ENCODE measurements at places on chromosomes 2 and 18.

DNA sequence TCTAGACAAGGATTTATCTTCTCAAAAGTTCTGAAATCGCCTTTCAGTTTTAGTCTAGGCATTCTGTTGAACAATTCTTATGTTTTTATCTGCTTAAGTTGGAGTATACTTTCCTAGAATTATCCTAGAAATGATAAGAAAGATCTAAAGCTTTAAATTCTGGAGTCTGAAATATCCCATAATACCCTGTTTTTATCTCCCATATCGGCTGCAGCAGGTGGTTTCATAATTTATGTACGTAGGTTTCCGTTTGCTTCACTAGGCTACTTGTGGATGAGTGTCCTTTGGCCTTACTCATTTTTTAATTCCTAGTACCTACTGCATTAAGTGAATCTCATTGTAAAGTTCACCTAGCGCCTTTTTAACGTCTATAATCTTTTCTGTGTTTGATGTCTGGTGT lies 58.5 kb upstream of the MGAT5 start:
- no peak for DNase-seq

DNA sequence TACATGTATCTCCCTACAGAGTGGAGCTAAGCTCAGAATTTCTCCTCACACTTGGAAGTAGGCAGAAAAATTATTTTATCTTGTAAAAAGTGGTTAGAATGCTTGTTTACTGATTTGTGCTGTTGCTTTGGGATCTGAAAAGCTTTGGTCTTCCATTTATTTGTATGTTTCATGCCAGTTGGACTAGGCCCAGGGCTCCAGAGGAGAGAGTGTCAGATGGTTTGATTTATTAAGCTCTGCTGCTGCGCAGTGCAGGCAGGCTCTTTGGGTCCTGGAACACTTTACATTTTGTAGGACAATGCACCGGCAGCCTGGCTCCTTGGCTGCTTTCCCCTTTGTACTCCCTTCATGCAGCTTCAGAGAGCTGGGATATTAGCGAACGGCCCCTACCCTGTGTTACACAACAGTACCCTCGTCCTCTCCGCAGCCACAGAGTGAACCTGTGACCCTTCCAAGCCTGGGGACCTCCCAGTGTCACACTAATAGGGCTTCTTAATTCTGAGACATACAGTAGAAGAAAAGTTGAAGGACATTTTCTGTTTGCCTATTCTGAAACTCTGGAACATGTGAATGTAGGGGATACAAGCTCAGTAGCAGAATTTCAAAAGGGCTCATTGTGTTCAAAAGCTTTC lies 56.7 kb upstream of the EML6 start:
- DNase-seq: no peak

GRCh38 chr18:54284981-54285785 lies 15.9 kb downstream of the POLI start:
- no peak for DNase-seq

- DNase-seq: no peak
Observed at GRCh38 chr2:58449286-58450010, 208.3 kb upstream of the FANCL start.

DNA sequence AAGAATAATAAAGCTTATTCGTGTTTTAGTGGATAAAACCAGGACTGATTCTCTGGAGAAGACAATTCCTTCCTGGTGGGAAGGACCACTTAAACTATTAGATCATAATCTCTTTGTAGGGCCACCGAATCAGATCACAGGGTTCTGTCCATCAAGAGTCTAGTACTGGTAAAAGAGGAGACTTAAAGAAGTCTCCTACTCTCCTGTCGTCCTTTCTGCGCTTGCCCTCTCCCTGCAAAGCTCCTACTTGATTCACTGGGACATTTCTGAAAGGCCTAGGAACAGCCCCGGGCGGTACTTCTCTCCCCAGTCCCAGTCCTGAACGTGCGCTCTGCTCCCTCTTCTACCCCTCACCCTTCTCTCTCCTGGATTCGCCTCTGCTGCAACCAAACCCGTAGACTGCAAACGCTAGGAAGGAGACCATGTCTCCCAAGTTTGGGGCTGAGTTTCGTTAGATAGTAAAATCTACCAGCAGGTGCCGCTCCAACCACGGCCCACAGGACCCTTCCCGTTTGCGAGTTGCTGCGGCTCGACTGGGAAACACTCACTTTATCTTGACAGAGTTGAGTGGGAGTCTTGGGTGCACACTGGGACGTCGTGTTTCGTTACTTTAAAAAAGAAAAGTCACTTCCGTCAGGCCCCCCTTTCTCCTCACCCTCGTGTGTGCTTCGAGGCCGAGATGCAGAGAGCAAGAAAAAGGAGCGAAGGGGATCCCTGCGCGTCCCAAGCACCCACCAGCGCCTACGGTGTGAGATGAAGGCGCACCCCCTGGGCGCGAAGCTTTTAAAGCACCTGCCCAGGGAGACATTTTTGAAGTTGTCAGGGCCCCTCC lies 923 bp downstream of the FIGLA start:
- DNase-seq: no peak

- peak; percentile 72 for DNase-seq
Observed at GRCh38 chr2:100196786-100197494, 54.5 kb upstream of the AFF3 start.

DNA sequence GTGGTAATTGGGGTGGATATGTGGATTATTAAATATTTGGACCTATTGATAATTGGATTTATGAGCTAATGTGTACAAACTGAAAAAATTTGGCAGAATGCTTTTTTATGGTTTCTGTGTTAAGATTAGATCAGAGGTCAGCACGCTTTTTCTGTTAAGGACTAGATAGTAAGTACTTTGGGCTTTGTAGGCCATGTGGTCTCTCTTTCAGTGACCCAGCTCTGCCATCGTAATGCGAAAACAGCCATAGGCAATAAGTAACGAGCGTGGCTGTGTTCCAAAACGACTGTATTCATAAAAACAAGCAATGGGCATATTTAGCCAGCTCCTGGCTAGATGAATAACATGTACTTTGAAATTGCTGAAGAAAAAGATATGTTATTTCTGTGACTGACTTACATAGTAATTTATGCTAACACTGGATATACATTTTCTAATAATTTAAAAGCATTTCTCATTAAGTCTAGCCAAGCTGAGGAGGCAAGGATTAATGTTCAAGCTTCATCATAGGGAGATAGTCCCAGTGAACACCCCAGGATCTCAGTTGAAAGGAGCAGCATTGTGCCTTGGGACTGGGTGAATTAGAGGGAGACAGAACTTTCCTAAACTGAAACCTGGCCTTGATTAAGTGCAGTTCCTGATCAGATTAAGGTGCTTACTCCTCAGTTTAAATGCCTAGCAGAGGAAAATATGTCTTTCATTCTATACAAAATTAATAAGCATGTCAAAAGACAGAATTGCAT lies 20.0 kb downstream of the CCDC138 start:
- no peak for DNase-seq

GRCh38 chr2:239388236-239389151 lies 12.3 kb downstream of the HDAC4 start:
- DNase-seq: no peak

DNA sequence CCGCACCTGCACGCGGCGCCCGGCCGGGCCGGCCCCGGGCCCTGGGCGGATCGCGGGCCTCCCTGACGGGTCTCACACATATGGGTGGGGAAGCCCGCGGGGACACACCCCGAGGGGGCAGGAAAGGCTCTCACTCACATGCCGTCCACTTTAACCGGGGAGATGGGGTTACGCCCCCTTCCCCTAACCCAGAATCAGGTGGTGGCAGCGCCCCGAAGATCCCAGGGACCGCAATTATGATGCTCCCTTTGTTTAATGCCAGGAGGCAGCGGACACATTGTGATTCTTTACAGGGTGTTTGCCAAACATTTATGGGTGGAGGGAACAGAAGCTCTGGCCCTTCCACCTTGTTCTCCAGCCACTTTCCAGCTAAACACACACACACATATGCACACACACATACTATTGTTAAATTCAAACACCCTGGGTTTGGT lies 424 bp upstream of the ANKRD44 start:
- DNase-seq: no peak

DNA sequence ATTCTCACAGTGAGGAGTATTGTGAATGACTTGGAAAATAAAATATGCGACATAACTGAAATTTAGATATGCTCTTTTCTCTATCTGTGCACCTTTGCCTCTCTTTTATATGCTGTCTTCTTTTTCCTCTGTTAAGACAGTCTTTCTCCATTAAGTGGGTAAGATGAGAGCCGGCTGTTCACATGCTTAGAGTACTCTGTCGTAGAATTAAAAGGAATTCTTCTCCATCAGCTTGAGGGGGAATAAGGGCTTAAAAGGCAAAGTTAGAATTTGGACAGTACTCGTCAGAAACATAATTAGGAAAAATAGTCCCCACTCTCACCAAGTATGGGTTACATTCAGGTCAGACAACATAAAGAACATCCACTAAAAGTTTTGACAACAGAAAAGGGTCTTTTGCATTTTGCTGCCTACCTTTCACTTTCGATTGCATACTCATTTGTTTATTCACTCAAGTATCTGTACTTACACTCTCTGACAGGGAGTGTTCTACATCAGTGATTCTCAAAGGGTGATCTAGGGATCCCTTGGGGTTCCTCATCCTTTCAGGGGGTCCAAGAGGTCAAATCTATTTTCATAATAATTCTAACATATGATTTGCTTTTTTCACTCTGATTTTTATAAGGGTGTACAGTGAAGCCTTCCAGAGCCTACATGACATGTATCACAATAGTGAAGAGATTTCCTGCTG lies 48.0 kb downstream of the ARHGAP15 start:
- DNase-seq: no peak

- DNase-seq: no peak
Observed at GRCh38 chr2:217746808-217747207, 256.0 kb downstream of the TNS1 start.

DNA sequence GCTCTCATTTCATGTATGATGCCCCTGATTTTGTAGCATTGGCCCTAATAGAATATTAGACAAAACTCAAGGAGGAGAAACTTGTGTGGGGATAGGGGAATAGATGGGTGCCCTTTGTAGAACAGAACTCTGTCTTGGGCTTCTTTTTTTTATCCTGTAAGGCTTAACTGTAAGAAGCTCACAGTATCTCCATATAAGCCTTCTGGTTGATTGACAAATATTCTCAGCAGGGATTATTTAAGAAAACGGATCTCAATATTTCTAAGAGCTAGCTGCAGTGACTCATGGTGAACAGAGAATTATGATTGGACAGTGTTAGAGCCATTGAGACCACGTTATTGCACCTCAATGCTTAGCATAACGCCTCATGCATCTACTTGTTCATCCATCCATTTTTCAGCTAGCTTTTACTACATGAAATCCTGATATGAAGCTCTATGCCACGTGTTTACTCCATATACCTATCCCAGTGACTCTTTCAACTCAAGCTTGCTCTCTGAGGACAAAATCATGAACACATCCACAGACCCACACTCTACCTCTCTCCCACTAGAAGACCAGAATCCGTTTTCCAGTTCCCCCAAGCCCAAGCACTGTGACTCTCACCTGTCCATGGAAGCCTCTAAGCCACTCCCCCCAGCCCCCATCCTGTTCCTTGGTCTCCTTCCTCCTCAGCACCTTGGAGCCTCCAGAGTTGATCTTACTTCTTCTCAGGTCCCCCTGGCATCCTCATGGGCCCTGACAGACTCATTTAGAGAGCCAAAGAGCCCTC lies 99.2 kb downstream of the BCL2L11 start:
- no peak for DNase-seq

DNA sequence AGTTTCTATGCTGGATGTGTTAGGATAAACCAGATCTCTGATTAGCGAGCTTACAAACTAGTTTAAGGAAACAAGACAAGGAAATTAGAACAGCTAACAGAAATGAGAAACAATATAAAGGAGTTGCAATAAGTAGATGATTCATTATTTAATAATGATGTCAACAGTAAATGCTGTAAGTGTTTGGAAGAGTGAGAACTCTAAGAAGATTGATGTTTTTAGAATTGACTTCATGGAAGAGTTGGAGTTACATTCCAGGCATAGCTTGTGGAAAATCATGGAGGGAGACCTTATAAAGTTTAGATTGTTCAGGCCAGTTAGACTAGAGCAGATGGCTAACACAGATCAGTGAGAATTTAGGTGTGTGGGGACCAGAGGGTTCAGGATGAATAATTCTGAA lies 32.6 kb downstream of the PPP1R1C start:
- no peak for DNase-seq

DNA sequence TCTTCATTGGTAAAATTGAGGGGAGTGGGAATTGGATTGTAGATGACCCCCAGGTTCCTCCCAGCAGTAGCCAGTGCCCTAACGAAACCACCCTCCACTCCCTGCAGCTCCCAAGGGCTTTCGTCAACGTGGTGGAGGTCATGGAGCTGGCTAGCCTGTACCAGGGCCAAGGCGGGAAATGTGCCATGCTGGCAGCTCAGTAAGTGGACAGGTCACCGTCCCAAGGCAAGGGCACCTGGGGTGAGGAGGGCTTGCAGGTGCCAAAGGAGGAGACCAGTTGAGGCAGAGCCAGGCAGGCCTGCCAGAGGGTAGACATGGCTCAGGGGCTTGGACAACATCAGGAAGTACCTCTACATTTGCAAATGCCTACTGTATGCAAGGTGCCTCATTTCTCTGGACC lies 122.6 kb upstream of the PPP1CB start:
- DNase-seq: no peak

DNA sequence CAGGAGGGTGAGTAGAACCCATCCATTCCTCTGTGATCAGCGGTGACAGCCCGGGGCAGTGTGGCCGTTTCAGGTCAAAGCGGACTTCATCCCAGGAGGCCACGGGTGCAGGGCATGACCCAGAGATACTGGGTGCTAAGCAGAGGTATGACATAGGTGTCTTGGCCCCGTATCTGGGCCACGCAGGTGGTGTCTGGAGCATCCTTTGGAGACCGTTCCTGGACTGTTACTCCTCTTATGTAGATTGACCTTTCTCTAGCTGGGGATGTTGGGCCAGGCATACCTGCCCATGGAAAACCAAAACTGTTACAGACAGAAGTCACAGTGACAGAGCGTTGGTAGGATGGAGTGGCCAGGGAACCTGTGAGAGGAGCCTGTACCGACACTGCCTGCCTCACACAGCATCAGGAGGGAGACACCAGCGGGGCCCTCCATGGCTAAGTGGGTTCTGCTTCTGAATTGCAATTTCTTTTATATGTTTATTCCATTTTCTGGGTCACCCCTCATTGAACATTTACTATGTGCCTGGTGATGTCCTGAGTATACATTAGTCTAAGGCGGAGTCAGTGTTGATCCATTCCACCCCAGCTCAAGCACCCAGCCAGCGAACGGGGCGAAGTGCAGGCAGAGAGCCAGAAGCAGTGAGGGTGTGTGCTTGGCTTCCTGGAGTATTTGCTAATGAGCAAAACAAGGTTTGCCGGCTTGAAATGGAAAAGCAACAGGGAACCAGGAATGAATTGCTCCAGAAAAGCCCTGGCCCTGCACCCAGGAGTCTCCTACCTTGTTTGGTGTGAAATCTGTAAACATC lies 141.7 kb downstream of the SH3RF3 start:
- DNase-seq: no peak

Data from BJ (cell line).